ENCODE measurements at places on chromosomes 12 and 14.

- no peak for DNase-seq
Measured at GRCh38 chr12:10073261-10073660, 25.5 kb downstream of the CLEC1A start.

DNA sequence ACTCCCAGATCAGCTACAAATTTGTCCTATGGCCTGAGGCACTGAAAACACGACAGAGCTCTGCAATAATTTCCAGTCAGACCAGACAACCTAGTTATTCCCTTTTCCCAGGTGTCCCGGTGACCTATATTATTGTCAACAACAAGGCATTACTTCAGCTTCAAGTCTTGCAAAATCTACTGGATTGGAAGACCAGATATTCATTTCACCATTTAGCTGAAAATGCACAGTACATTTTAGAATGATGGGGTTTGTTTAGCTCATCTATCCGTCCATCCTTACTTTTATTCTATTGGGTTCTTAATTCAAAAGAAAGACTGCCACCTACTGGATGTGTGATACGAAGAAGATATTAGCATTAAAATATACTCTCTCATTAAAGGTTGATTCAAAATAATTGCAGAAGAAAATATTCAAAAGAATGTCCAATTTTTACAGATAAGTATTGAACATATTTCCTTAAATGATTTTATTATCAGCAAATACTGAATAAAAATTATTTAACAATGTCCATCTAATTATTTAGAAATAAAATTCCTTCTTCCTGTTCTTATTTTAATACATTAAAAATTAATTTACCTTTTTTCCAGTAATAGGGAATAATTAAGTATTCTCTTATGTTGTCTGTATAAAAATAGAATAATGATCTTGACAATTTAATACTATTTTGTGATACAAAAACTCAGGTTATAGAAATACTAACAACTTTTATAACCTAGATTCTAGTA lies 244.9 kb upstream of the LRIG3 start:
- DNase-seq, result peak; percentile 63

DNA sequence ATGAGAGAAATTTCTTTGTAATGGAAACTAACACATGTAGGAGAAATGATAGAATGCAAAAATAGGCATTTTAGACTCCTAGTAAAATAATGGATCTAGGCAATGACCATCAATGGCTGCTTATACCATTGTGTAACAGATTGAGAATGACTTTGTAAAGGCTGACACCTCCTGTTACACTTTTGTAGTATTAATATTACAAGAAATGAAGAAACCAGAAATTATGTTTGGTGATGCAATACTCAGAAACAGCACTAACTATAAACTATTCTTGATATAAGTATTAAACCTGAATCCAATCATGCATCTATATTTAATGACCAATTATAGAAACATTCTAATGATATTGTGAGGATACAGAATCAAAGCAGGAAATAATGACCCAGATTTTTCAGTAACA lies 108.5 kb upstream of the CNTN1 start:
- DNase-seq, result no peak

GRCh38 chr14:93757206-93757605 lies 31.1 kb downstream of the PRIMA1 start:
- no peak for DNase-seq

DNA sequence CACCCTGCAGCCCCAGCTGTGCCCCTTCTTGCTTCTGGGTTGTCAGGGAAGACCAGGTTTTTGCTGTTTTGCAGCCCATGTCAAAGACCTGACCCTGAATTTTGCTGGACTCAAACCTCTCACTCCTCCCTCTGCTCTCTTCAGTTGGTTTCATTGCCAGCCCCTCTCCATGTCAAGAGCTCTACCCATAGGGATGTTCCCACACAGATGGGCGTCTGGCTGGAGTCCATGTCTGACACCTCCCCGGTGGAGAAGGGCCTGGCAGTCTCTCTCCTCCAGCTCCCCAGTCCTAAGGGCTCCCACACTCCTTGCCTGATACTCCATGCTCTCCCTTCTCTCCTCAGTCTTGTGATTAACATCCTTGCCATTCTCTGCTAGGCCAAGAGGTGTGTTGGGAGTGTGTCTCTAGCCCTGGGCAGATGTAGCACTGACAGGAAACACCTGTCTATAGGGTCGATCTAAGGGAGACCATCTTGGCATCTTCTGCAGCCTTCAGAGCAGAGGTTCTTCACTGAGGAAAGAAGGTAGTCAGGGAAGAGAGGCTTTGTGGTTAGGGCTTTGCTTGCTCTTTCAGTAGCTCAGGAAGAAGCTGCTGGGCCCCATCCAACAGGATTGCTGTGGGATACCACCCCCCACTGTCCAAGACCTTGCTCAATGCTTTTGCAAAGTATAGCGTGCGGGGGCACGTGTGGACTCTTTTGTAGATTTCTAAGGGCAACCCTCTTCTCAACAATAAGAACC lies 4.7 kb downstream of the ASIC1 start:
- no peak for DNase-seq

DNA sequence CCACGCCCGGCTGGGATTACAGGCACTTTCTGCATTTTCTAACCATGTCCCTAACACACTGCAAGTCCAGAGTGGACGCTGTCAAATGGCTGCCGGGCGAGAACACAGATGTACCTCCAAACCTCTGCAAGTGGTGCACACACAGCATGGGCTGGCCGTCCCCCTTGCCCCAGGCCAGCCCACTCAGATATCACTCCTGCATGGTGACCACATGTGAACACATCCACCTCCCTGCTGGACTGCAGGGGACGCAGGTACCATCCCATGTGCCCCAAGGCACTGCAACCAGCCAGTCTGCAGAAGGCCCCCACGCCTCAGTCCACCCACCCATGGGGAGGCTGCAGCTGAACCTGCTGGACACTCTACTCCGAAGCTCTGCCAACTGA lies 14.0 kb downstream of the BRF1 start:
- no peak for DNase-seq

GRCh38 chr12:12091977-12092663 lies 21.4 kb downstream of the BCL2L14 start:
- no peak for DNase-seq

DNA sequence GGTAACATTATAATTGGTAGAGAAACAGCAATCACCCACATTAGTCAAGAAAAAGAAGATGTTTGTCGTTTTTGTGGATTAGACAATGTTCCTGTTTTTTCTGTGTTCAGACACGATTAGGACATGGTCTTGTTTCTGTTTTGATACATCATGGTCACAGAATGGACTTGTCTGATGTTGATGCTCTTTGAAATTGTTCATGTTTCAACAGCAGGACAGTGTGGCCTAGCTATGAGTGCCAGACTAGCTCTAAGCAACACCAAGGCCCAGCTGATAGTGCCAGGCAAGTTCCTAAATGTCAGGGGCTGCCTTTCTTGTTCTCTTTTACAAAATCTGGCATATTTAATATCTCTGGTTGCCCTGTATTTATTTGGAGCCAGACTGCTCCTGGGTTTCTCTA lies 40.9 kb upstream of the TOMM20L start:
- DNase-seq, result no peak

- peak; percentile 57 for DNase-seq
Measured at GRCh38 chr12:46452061-46452615, 79.6 kb upstream of the SLC38A2 start.

GRCh38 chr14:96297000-96297399 lies 41.0 kb downstream of the BDKRB1 start:
- peak; percentile 32 for DNase-seq

- DNase-seq, result no peak
Measured at GRCh38 chr14:65045006-65045405, 57.3 kb downstream of the MAX start.

GRCh38 chr14:32203928-32204357 lies 874 bp upstream of the RNU6-8 start:
- no peak for DNase-seq

DNA sequence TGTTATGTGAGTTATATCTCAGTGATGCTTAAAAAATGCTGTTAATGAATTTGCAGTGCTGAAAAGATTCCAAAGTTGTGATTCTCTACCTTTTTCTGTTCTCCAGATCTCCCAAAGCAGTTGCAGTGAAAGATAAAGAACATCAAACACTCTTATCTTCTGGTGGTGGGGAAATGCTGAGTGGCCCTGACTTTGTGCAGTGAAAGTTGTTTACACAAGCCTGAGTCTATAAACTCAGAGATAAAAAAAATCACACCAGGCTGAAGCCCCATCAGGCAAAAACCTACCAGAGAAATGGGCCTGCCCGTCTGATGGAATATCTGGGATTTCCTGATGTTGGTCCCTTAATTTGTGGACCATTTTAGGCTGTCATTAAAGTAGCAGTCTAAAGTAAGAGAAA lies 46.1 kb downstream of the RASSF3 start:
- no peak for DNase-seq

DNA sequence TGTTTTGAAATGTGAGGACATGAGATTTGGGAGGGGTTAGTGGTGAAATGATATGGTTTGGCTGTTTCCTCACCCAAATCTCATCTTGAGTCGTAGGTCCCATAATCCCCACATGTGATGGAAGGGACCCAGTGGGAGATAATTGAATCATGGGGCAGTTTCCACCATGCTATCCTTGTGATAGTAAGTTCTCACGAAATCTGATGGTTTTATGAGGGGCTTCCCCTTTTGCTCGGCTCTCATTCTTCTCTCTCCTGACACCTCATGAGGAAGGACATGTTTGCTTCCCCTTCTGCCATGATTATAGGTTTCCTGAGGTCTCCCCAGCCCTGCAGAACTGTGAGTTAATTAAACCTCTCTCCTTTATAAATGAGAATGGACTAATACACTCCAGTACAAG lies 18.0 kb downstream of the GALNT6 start:
- no peak for DNase-seq

DNA sequence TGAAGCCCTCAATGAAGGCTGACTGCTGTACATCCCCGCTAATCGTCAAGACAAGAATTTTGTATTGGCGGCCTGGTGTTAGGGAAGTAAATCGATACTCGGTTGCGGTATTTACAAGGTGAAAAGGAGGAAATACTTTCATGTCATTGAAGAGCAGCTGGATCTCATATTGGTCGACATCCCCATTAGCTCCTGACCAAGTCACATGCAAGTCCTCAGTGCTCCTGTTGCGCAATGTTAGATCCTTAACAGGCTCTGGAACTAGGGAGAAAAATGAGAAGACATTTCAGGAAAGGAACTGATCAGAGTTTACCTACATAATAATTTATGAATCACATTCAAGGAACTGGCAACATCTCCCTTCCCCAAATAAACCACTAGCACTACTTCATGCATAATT lies 66.2 kb downstream of the PTPRB start:
- no peak for DNase-seq

- DNase-seq, result no peak
Measured at GRCh38 chr14:23118506-23119362, at the start of gene CEBPE. CEBPE (minus strand) TSS chr14:23119255; CDS start chr14:23119091, 164 bp downstream.

GRCh38 chr14:64801046-64801445 lies 78.7 kb downstream of the SPTB start:
- DNase-seq, result no peak

DNA sequence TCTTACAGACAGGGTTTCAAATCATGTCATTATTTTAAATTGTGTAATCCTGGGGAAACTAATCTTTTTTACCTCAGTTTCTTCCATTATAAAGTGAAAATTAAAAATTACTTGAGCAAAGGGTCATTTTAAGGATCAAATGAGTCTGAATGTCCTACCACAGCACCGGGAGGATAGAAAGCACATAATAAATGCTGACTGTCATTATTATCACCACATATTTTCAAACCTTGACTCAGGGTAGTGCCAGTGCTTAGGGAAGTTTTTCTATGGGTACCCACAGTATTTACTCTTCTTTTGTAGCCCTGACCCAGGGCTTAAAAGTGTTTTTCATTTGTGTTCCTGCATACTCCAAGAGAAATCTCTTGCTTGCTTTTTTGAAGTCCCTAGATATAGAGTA lies 60.5 kb downstream of the KCNMB4 start:
- no peak for DNase-seq

DNA sequence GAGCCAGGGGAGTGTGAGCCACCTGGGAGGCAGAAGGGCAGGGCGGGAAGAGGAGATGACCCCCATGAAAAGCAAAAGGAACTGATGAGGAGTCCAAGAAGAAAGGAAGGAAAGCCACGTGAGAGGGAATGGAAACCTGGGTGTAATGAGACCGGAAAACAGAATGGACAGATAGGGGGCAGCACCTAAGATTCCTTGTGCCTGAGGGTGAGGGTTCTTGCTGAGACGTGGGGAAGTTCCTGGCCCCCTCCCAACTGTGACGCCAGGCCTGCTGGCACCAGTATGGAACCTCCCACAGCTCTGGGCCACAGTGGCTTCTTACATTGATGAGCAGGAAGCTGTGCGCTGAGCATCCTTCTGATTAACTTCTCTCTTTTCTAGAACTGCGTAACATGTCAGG lies 30.8 kb downstream of the TTC7B start:
- no peak for DNase-seq

GRCh38 chr14:92589213-92589852 lies 75.8 kb downstream of the RIN3 start:
- peak; percentile 66 for DNase-seq

DNA sequence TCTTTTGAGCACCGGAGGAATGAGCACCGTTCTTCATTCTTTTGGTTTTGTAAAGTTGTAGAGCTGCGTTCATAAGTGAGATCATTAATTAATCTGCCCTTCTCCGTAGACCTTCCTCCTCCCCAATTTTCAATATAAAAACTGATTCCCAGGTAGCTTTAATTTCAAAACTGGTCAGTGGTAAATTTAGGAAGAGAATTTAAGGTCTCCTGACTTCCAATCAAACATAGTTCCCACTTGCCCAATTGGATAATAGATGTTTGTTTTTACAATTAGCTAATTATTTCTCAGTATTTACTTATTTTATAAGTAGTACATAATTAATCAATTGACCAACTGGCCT lies 27.2 kb upstream of the YBX3 start:
- DNase-seq, result no peak

DNA sequence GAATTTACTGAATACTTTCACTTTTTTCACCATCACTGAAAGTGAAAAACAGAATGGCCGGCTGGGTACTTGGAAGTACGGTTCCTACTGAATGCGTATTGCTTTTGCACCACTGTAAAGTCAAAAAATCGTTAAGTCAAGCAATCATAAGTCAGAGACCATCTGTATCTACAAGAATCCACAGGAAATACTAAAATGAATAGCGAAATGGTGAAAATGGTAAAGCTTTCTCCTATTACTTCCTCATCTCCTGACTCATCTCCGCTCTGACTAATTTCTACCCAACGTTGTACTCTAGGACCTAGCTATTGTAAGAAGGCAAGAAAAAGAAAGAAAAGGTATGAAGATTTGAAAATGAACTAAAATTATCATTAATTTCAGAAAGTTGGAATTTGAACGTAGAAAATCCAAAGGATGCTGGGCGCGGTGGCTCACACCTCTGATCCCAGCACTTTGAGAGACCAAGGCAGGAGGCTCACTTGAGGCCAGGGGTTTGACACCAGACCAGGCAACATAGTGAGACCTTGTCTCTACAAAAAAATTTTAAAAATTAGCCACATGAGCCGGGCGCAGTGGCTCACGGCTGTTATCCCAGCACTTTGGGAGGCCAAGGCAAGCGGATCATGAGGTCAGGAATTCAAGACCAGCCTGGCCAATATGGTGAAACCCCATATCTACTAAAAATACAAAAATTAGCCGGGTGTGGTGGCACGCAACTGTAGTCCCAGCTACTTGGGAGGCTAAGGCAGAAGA lies 5.3 kb upstream of the CDCA4 start:
- peak; percentile 83 for DNase-seq

GRCh38 chr12:106908561-106908960 lies 47.1 kb upstream of the TMEM263 start:
- no peak for DNase-seq

- peak; percentile 83 for DNase-seq
Measured at GRCh38 chr12:91144053-91144452, 32.8 kb upstream of the LUM start.
